ENCODE measurements at places on chromosomes 7 and 10.

- DNase-seq, result no peak
These were observed 312.1 kb downstream of the LHFPL3 start for GRCh38 chr7:104640506-104640905.

DNA sequence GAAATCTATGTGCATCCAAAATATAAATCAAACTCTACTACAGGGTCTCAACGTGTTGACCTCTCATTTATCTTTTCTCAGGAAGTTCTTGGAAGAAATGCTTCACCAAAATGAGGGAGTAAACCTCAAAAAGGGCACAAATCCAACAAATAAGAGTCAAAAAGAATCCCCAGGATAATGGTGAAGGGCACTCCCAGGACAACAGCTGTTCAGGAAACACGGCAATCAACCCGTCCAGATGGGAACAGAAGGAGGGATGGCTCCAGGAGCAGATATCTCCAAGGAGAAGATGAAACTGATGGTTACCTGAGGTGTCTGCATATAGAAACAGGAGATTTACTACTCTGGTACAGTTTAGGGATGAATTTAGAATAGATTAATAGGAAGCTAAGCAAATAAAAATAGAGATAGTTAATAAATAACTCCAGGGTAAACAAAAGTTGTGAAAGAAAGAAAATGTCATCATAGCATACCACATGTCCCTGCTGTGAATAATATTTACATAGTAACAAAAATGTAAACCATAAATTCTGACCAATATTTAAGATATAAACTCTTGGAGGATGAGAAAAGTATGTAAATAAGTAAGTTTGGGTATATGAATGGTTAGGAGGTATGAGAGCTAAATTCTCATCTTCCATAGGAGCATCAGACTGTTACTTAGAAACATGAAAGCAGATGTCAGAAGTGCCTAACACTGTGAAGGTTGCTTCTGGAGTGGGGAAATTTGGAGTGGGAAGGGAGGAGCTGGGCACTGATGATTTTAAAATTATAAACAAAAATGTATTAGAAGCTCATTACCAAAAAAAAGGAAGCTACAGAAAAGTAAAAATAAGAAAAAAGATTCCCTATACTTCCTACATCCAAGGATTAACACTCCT lies 237.5 kb upstream of the HPS1 start:
- no peak for DNase-seq

DNA sequence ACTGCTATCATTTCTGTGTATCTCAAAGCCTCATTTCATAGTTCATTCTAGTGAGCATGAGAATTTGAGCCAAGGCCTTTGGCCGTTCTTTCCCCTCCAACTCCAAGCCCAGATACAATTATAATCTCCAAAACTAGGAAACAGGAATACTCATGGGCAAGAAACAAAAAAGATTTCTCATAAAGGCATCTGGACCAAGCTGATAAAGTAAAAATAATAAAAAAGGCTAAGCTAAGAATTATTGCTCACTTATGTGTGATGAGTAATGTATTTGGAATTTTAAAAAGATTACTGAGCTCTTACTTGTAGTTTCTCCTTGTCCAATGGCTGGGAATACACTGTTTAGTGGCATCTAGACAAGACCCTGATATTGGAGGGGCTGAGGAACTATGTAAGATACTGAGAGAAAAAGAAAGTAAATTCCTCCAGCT lies 196.4 kb upstream of the POM121L12 start:
- DNase-seq, result no peak

GRCh38 chr10:29132551-29133111 lies 156.2 kb upstream of the LYZL1 start:
- no peak for DNase-seq

GRCh38 chr10:35346248-35346647 lies 9.9 kb downstream of the CCNY start:
- DNase-seq, result no peak

GRCh38 chr7:149635561-149636329 lies 137.6 kb downstream of the ZNF467 start:
- DNase-seq, result no peak

GRCh38 chr10:80713398-80713928 lies 175.8 kb downstream of the SH2D4B start:
- no peak for DNase-seq

DNA sequence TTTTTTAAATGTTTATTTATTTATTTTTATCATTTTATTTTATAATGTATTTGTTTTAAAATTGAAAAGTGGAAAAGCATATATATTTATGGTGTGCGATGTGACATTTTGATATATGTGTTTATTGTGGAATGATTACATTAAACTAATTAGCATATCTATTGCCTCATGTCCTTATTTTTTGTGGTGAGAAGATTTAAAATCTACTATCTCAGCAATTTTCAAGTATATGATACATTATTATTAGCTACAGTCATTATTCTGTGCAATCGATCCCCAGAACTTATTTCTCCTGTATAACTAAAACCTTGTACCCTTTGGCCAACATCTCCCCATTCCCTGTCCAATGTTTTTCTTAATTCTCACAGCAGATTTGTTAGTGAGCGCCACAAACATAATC lies 115.6 kb upstream of the SHH start:
- no peak for DNase-seq

GRCh38 chr7:77348371-77348813 lies 67.8 kb downstream of the GSAP start:
- DNase-seq, result no peak

GRCh38 chr10:298033-298432 lies 162.8 kb downstream of the ZMYND11 start:
- DNase-seq, result no peak

GRCh38 chr7:116176226-116176625 lies 34.1 kb upstream of the TES start:
- no peak for DNase-seq

DNA sequence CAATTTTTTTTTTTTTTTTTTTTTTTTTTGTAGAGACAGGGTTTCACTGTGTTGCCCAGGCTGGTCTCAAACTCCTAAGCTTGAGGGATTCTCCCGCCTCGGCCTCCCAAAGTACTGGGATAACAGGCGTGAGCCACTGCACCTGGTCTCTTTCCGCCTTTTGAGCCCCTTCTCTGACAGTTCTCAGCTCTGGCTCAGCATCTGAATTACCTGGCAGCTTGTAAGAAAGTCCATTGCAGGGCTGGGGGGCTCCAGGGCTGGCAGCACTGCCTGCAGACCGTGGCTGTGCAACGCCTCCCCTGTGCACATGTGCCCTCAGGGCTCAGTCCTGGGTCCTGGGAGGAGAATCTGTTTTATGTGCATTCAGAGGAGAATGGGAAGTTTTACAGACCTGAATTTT lies 37.6 kb downstream of the VWA2 start:
- no peak for DNase-seq

GRCh38 chr7:47432671-47433563 lies 149.0 kb downstream of the TNS3 start:
- no peak for DNase-seq

All from activated T-cell treated with anti-CD3 and anti-CD28 coated beads, Interleukin-2, amount 50 U/mL, for 72 hours (primary cell).